Cardiac fibroblast (primary cell): ENCODE measurements at places on chromosomes 4 and X.

- DNase-seq: peak; percentile 56
These were observed 45.8 kb downstream of the BCORL1 start for GRCh38 chrX:130028196-130028595.

GRCh38 chrX:103629318-103630170 lies 769 bp downstream of the TCEAL1 start:
- DNase-seq: peak; percentile 60

DNA sequence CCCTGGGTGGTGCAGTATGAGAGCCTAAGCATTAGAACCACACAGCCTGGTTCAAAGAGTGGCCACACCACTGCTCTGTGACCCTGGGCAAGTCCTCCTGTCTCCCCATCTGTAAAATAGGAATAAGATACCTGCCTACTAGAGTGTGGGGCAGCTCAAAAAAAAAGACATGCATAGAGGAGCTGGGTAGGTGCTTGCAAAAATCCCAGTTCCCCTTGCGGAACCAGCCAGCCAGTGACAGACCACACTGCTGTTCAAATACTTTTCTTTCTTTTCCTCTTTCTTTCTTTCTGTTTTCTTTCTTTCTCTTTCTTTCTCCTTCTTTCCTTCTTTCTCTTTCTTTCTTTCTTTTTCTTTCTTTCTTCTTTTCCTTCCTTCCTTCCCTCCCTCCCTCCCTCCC lies 63.0 kb upstream of the TRIM2 start:
- no peak for DNase-seq

DNA sequence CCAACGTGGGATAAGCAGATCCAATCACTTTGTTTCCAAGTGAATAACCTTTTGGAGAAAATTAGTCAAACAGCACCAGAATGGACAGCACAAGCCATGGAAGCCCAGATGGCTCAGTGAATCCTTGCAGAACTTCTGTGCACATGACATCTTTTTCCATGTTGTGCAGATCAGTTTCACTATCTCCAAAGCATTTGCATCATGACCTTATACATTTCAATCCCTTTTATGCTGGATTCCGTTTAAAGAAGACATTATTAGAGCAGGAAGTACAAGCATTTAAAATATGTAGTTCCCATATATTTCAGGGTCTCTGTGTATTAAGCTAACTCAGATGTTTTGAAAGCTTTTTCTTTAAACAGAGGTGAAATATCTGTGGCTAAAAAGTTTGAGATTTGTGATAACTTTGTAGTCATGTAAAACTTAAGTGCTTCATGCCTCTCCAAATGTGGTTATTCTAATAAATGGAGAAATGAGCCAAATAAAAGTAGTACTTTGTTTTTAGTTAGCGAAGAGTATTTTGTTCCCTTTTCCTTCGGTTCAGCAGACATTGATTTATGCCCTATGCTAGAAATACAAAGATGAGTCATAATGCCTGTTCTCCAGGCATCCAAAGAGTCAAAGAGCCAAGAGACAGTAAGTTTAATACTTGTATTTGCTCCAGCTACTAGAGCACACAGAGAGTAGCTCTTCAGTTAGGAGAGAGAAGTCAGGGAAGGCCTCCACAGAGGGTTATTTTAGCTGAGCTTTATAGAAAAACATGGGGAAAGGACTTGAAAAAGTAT lies 39.0 kb downstream of the PLAC8 start:
- peak; percentile 8 for DNase-seq

DNA sequence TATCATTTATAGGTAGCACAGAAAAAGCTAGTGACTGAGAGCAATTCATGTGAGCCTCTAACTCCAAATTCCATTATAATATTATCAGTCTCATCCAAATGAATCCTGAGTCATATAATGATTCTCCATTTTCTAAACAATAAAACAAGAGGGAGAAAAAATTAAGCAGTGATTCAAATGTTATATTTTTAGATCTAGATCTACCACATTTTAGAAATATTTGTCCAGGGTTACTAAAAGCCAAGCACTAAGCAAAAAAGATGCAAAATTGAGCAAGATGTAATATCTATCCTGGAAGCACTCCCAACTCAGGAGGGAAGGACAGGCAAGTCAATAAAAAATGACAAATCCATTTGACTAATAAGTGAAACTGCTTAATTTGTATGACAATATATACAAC lies 172.8 kb downstream of the FBXW7 start:
- DNase-seq: peak; percentile 53

DNA sequence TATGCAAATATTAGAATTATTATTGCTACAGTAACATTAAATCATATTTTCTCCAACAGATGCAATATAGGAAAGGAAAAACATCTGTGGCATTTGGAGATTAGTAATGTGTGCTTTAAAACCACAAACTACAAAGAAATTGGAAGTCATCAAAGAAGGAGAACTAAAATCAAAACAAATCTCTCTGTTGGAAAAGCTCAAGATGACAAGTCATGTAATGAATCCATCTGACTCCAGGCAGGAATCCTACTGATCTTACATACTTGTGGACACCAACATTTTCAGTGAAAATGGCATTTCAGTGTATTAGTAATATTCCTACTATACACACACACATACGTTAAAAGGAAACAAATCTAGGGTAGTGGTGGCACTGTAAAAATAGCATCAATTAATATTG lies 98.2 kb downstream of the SLC39A8 start:
- no peak for DNase-seq

DNA sequence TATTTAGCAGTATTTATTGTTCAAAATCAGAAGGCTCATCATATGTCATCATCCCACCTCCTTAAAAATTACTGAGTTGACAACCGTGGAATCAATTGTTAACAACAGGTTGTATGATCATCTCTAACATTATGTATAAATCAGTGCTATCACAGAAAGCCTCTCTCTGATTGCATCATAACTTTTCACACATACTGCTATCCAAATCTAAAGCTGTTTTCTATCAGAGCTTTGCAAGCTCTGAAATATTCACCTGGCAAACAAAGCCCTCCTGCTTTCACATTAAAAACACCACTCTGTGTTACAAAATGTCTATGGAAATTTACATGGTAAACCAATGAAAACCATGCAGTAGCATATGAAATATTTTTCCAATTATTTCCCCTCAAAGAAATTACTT lies 310.0 kb downstream of the PDGFC start:
- no peak for DNase-seq

GRCh38 chr4:123588631-123589241 lies 192.1 kb downstream of the SPRY1 start:
- peak; percentile 60 for DNase-seq

DNA sequence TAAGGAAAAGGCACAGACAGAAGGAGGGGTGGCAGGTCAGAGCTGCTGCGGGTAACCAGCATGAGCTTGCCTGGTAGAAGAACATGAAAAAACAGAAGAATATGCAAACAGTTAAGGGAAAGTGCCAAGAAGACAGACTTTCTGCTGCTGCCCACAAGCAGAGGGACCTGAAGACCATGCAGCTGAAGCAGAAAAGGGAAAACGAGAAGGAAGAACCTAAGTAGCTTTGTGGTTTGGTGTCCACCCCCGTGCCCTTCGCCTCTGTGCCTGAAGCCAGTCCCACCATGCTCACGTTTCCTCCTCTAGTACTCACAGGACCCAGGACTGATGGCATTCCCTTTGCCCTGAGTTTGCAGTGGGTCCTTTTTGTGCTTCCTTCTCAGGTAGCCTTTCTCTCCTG lies 62.8 kb downstream of the UBA6 start:
- DNase-seq: no peak

GRCh38 chrX:35726176-35726575 lies 72.0 kb upstream of the MAGEB16 start:
- DNase-seq: peak; percentile 22

DNA sequence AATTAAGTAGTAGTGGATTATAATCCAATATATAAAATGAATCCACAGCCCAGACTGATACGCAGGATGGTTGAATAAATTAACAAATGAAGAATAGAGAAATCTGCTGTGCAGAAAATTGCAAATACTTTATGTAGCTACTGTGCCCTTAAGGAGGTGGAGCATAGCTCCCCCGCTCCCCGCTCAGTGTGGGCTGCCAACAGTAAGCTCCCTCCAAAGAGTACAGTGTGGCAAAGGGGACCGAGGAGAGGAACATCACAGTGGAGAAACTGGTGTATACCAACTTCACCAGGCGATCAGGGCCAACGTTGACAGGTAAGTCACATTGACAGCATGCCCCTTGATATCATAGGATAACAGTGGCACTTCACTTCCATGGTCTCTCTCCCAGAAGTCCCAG lies 57.9 kb upstream of the CLDN34 start:
- no peak for DNase-seq
